Caki2 (cell line): ENCODE measurements at places on chromosomes 6 and 20.

DNA sequence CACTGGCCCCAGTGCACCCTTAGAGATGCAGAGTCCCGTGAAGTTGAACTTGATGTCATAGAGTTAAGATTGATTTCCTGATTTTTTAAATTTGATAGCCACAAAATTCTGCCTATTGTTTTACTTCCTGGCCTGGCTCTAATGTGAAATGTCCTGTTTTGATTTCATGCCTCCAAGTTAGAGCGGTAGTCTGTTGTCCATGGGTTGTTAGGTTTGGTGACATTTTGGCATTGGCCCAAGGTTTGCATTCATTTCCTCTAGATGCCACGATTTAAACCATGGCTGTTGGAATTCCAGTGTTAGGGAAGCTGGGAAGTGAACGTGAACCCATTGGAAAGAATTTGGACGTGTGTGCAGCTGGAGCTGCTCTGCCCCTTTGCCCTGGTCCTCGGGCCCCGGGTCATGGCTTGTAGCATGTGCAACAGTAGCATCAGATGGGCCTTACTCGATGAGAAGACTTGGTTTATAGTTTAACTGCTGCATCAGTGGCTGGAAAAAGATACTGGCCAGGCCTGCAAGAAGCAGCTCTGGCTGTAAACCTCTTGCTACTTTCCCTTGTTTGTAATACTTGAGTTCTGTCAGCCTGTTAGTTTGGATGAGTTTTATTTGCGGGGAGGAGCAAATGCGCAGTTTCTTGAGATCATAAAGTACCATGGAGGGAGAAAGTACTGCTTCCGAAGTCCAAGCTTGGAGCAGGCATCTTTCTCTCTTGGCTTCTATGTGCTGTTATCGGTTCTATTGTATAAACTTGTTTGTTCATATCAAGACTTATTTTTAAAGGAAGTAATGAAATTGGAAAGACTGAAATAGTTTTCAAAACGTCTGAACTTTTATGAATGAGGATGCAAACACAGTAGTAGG is 121.4 kb upstream of the CLDN20 start:
- peak; percentile 23 for DNase-seq

DNA sequence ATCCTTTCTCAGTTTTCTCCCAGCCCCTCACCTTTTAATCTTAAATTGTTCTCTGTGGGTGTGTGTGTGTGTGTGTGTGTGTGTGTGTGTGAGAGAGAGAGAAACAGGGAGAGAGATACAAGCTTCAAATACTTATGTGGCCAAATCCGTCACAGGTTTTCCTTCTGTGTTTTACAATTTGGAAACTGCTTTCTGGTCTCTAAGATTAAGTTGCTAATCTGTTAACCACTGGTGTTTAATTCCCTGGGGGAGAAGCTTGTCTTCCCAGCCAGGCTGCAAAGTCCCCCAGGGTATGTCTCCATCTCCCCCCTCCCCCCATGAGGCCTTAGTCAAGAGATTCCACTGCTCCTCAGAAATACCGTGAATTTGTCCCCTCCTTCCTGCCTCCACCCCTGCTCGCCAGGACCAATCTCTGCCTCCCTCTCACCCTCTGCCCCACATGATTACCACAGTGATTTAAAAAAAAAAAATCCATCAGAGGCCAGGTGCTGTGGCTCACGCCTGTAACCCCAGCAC is 49.0 kb downstream of the RIPOR3 start:
- DNase-seq: peak; percentile 41

GRCh38 chr6:84771756-84772356 is 7.5 kb upstream of the TBX18 start:
- no peak for DNase-seq

DNA sequence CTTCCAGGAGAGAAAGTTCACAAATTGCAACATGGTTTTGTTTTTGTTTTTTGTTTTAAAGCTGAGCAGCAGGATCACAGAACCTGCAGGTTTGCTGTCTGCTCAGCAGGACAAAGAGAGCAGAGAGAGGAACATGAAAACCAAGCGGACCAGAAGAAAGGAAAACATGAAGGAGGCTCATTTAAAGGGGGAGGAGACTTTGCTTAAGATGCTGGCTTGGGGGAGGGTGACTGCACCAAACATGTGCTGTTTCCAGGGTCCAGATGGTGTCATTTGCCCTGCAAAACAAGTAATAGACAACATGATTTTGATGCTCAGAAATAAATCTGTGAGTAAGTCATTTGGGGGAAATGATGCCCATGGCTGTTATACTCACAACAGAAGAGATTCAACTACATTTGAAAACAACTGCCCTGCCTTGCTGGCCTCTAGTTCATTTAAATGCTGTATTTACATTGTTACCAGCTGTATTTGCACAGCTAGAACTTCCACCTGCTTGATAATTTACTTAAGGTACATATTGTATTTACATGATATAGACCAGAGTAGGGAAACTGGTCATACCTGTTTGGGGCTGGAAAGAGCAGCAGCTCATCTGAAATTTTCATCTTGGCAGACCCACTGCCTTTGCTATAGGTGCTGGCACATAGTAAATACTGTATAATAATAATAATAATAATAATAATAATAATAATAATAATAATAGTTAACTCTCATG is 32.2 kb upstream of the CHD6 start:
- DNase-seq: no peak

DNA sequence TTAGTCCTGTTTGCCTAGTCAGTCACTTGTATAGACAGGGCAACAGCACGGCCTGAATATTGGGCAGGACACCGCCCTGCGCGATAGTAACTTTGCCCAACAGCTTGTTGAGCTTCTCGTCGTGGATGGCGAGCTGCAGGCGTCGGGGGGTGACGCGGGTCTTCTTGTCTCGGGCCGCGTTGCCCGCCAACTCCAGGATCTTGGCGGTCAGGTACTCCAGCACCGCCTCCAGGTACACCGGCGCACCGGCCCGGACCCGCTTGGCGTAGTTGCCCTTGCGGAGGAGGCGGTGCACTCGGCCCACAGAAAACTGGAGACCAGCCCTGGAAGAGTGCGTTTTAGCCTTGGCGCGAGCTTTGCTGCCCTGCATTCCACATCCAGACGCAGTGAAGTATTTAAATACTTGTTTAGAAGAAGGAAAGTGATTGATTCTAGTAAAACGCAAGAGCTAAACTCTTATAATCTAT is 92.8 kb upstream of the BTN3A2 start:
- DNase-seq: no peak

- no peak for DNase-seq
Measured at GRCh38 chr6:77620278-77620882, 32.5 kb upstream of the MEI4 start.

GRCh38 chr20:14067603-14068002 is 72.3 kb downstream of the MACROD2 start:
- DNase-seq: no peak

- DNase-seq: no peak
Measured at GRCh38 chr20:43722153-43722505, 4.7 kb downstream of the GTSF1L start.

GRCh38 chr20:62636446-62636845 is 5.9 kb upstream of the SLCO4A1 start:
- DNase-seq: no peak

DNA sequence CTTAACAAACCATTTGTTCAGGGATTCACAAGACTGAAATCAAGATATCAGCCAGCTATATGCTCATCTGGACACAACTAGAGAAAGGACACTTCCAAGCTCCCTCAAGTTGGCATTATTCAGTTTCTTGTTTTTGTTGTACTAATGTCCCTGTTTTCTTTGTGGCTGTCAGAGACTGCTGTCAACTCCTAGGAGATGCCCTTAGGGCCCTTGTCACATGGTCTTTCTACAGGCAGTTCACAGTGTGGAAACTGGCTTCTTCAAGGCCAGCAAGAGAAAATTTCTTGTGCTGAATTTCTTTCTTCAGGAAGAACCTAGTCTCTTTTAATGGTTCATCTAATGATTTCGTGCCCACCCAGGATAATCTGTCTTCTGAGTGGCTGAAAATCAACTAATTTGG is 677.2 kb upstream of the MAN1A1 start:
- no peak for DNase-seq

DNA sequence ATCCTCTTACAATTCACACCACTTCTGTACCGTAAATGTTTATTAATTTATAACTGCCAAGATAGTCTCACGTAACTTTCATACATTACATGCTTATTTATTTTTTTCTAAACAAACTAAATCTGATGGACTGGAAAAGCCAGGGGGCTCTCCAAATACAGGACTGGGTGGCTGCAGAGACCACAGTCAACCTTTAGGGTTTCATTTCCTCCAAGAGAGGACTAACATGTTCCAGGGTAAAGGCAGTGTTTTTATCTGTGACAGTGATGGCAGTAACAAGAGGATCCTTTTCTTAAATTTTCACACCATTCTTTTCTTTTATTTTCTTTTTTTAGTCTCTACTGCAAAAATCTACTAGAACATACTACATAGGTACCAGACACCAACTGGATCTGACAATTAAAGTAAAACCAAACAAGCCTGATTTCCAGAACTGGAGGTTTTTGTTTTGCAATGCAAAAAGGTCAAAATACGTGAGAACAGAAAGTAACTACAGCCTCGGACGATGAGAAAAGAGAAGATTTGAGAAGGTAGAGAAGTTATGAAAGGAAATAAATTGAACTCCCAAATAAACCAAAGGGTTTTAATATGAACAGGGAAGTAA is 1.2 kb downstream of the LMBRD1 start:
- DNase-seq: no peak

DNA sequence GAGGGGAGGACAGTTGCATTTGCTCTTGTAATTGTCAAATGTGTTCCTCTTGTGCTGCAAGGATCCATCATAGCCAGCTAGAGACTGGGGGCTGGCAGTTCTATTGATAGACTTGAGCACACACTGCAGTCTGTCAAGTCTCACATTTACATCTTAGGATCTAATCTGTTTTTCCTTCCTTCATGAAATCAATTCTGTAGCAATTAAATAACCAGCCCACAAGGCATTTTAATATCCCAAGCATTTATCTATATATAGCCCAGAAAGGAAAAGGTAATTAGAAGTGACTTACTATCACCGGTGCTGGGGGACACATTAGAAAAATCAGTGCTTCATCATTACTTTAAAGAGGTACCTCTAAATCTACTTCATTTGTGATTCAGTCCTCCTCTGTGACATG is 143.0 kb upstream of the STXBP5 start:
- DNase-seq: no peak
